ENCODE measurements at places on chromosomes 12 and 14.

DNA sequence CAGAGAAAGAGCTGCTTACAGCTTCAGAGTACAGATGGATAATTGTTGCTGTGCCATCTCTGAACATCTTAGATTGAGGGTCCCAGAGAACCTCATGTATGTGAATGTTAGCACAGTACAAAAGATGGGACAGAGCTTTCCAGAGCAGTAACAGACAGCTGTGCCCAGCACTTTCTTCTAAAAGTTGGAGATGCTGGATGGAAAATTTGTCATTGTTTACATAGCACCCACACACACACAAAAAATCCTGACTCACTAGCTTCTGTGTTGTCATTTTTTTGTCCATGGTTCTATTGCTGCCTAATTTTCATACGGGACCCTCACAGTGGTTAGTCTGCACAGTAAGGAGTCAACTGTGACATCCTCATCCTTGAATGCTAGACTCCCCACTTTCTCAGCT is 374.7 kb downstream of the DIO2 start:
- DNase-seq, result no peak

- no peak for DNase-seq
Observed at GRCh38 chr12:98868076-98868475, 223.0 kb downstream of the APAF1 start.

GRCh38 chr12:122917507-122918121 is 21.7 kb upstream of the VPS37B start:
- no peak for DNase-seq

- no peak for DNase-seq
Observed at GRCh38 chr14:86501611-86502010, 971.7 kb downstream of the FLRT2 start.
